C1 segment of cervical spinal cord (tissue), 14 donors: ENCODE measurements at places on chromosomes 12 and 14.
A peak's percentile ranks its signal among the peaks of the same experiment; 100 is the strongest.

GRCh38 chr12:55906056-55906455 lies 21.6 kb downstream of the PYM1 start:
- DNase-seq = no peak

- no peak for DNase-seq
Observed at GRCh38 chr14:55913324-55914025, 204.7 kb upstream of the PELI2 start.

GRCh38 chr14:80954687-80955299 lies 628 bp upstream of the TSHR start:
- DNase-seq = peak; percentile 78

DNA sequence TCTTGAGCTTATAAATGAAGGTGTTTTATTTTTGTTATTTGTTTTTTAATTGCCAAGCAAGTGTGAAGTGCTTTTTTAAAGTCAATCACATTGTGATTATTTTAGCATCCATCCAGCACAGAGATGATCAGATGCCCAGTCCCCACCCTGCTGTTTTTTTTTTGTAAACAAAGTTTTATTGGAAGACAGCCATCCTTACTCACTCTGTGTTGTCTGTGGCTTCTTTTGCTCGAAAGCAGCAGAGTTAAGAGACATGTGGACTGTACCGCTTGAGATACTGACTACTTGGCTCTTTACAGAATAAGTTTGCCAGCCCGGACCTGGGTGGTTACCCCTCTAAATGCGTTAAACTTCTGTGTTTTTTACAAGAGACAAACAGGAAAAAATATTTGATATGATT lies 30.9 kb upstream of the AMN start:
- DNase-seq = no peak

- DNase-seq = no peak
Observed at GRCh38 chr12:84785281-84785680, 127.3 kb downstream of the SLC6A15 start.

DNA sequence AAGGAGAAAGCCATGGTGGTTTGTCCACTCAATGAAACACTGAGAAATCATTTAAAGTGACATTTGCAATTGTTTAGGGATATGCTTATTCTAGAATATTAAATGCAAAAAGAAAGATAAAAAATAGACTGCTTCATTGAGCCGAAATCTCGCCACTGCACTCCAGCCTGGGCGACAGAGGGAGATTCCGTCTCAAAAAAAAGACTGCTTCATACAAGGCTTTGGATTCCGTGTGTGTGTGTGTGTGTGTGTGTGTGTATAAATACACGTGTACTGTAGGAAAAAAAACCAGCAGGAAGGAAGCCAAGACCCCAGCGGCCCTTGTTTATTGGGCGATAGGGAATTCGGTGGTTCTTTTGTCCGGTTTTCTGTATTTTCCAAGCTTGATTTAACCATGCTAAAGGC lies 3.2 kb upstream of the ZNF839 start:
- peak; percentile 52 for DNase-seq

DNA sequence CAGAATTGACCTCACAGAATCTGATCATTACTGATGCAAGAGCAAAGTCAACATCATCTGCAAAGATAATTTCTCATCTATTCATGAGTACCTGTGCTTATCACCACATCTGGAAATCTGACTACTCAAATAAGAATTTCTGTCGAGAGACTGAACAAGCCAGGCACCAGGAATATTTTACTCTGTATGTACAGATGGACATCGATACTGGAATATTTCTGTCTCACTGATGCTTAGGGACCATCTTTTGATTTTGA lies 105.2 kb downstream of the BICD1 start:
- DNase-seq = no peak

GRCh38 chr12:121708313-121709063 lies 4.1 kb upstream of the TMEM120B start:
- DNase-seq = no peak

DNA sequence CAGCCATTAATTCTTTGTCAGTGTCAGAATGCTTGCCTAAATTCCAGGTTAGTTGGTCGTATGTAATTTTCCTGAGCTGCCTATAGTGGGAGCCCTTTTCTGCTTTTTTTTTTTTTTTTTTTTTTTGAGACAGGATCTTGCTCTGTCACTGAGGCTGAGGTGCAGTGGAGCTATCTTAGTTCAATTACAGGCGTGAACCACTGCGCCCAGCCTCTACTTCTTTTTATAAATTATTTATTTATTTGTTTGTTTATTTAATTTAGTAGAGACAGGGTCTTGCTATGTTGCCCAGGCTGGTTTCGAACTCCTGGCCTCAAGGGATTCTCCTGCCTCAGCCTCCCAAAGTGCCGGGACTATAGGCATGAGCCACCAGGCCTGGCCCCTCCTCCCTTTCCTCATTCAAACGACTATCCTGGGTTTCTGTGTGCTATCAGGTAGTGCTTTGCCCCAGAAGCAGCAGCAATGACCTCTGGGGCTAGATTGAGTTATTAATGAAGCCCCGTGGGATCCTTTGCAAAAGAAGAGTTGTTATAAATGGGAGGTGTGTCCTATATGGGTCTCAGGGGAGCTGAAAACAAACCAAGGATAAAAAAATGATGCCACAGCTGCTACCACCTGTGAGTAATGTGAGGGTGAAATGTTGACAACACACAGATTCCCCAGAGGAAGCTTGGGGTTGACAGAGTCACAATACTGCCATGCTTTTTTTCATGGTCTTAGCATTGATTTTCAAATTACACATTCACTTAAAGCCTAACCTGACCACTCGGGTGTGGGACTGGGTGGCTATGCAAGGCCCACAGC lies 34.6 kb upstream of the NFKBIA start:
- DNase-seq = no peak

DNA sequence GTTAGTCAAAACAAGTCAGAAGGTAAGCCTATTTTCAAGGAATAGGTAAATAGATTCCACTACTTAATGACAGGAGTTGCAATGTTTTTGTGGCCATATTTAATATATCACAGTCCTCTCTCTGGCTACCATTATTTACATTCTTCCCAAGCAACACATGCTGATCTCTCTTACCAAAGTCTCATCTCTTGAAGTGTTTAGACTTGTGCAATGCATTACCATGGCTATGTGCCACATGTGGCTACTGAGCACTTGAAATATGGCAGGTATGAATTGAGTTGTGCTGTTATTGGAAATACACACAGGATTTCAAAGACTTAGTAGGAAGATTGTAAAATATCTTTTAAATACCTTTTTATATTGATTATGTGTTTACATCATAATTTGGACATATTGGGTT lies 262.4 kb upstream of the PDE3A start:
- DNase-seq = no peak

- DNase-seq = no peak
Observed at GRCh38 chr12:95424271-95424994, 49.5 kb upstream of the METAP2 start.

- DNase-seq = no peak
Observed at GRCh38 chr14:105324080-105324778, 9.7 kb downstream of the PACS2 start.

GRCh38 chr12:47751561-47751960 lies 7.1 kb downstream of the RAPGEF3 start:
- DNase-seq = no peak

DNA sequence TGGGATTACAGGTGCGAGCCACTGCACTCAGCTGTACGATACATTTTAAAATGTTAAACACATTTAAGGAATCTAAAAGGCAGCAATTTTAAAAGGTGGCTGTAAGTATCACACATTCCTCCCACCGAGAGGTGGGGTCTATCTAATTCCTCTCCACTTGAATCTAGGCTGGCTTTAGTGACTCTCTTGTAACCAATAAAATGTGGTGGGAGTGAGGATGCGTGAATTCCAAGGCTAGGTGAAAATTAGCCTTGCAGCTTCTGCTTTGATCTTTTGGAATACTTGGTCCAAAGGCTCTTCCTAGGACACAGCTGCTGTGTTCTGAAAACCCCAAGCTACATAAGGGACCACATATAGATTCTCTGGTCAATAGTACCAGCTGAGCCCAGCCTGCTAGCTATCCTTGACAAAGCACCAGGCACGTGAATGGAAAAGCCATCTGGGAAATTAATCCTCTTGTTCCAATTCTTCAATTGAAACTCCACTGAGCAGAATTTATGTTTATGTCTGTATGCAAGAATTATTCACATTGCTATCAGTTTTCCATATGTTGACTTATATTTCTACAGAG lies 8.8 kb upstream of the GPRC5D start:
- DNase-seq = no peak

GRCh38 chr14:59036134-59036533 lies 152.3 kb upstream of the DAAM1 start:
- DNase-seq = no peak

- DNase-seq = no peak
Observed at GRCh38 chr12:84218406-84218805, 694.2 kb downstream of the SLC6A15 start.

GRCh38 chr12:9634177-9634803 lies 26.6 kb upstream of the KLRB1 start:
- no peak for DNase-seq

DNA sequence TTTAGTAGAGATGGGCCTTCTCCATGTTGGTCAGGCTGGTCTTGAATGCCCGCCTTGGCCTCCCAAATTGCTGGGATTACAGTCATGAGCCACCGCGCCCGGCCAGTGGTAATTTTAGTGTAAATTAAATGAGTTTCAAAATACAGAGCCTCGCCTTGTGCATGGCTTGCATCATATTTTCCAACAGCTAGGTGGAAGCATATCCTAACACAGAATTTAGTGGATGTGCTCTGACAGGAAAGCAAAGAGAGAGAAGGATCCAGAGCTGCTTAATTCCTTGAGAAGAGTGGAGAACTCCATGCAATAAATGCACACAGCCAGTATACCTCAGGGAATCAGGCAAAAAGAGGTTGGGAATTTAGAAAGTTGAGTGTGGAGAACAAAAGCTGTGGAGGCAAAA lies 2.5 kb downstream of the OR6C2 start:
- no peak for DNase-seq

DNA sequence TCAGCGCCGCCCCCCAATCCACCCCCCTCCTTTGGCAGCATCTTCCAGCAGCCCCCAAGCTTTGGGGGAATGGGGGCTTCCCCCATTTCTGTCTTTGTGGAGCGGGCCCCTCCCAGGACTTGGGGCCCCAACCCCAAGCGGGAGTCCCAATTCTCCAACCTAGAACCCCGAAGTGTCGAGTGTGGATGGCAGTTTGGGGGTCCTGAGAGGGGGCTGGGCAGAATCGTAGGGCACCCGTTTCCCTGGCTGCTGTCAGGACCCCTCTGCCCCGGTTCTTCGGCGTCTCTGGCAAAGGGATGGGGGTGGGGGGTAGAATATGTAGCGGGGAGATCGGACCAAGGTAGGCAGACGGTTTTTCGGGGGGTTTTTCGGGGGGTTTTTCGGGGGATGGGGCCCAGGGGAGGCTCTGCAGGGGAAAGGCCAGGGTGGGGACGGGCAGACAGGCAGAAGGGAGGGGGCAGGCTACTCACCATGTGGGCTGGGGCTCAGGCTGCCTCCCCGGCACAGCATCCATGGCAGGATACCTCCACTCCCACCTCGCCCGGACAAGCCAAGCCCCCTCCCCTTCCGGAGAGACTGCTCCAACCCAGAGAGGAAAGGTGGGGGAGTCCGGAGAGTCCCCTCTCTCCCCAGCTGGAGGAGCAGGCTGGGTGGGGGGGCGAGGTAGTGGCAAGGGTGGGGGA lies 739 bp downstream of the JPH4 start:
- DNase-seq = no peak

DNA sequence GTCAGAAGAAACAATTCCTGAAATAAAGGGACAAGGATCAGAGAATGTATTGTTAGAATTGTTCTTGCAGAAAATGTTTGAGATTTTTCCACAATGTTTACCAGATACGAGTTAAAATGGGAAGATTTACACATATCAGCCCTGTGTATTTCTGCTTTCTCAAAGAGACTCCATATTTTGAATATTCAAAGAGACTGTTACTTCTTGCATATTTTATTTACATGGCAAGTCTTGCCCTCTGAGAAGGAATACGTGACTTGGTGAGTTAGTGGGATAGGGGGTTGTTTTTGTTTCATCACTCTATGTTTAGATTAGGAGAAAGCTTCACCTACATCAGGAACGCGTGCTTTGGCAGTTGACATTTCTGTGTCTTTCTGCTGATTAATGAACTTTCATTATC lies 56.1 kb upstream of the ZDHHC17 start:
- no peak for DNase-seq

GRCh38 chr14:68637106-68638021 lies 155.5 kb downstream of the ZFP36L1 start:
- DNase-seq = no peak

DNA sequence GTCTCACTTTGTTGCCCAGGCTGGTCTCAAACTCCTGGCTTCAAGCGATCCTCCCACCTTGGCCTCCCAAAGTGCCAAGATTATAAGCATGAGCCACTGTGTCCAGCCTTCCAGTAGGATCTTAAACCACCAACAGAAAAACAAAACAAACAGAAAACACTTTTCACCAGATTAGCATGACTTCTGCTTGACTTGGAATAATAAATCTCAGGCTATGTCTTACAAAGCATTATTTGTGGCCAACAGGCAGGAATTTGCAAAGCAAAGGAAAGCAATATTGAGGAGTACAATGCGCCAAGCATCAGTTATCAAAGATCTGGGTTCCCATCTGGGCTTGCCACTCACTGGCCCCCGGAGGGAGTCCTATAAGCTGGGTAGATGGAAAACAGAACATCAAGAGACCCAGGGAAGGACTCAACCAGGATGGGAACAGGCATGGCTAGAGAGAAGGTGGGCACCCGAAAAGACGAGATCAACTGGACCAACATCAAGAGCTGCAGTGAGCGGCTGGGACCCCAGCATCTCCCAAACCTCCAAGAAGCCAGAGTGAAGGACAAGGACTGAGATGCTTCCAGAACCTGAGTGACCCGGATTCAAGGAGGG lies 101.2 kb downstream of the TMEM30B start:
- DNase-seq = no peak

DNA sequence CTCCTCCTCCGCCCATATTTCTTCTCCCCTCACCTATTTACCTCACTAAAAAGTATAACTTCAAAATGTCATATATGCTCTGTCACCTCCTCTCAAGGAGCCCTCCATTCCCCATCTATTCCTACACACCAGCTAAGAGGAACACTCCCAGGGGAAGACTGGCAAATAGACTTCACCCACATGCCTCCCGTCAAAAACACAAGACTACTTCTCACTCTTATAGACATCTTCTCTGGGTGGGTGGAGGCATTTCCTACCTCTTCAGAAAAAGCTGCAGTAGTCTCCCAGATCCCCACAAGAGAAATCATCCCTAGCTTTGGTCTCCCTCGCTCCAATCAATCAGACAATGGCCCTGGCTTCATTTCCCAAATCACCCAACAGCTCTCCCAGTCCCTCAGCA lies 66.2 kb downstream of the MOK start:
- DNase-seq = no peak

- DNase-seq = no peak
Observed at GRCh38 chr12:104888481-104888880, 69.6 kb downstream of the SLC41A2 start.

GRCh38 chr12:54300732-54301427 lies at the start of gene NFE2:
TSS of gene NFE2 (minus strand) at chr12:54301015. CDS start at chr12:54295248, 5,767 bp downstream.
- DNase-seq = no peak

DNA sequence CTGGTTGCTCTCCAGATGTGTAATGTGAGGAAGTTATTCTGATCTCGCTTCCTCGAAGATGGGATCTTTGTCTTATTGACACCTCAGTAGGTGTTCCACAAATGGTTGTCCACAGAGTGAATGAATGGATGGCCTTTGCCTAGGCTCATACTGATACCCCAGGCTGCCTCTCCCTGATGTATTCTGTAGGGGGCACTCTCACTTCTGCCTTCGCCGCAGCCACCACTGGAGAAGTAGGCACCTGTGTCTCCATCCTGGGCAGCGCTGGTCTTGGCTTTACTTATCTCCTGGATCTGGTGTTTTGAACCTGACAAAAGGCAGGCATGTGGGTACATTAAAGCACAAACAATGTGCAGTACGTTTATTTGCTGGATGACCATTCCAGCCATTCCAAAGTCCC lies 82.1 kb downstream of the ZFP36L1 start:
- DNase-seq = no peak

GRCh38 chr12:65248656-65249633 lies 29.5 kb upstream of the MSRB3 start:
- DNase-seq = no peak
